Stimulated activated CD4-positive, alpha-beta T cell treated with anti-CD3 and anti-CD28 coated beads, Interleukin-1b, Interleukin-23, amount 100 ng/mL, for 1 hour (primary cell): ENCODE measurements at places on chromosomes 4 and X.

DNA sequence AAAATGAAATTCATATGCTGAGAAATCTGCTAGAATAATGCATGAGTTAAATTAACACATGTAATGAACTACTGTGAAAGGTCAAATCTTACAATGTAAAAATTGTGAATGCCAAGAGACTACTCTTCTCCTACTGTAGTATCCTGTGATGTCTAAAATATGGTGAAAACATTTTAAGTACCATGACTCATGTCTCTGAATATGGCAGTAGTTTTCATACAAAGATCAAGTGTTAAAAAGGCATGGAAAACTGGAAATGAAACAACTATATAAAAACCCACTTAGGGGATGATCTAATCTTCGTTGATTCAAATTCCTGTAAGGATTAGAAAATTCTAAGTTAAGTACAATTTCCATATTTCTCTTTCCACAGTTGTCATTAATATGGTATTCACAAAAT lies 221.3 kb downstream of the PPP3CA start:
- DNase-seq, result no peak

DNA sequence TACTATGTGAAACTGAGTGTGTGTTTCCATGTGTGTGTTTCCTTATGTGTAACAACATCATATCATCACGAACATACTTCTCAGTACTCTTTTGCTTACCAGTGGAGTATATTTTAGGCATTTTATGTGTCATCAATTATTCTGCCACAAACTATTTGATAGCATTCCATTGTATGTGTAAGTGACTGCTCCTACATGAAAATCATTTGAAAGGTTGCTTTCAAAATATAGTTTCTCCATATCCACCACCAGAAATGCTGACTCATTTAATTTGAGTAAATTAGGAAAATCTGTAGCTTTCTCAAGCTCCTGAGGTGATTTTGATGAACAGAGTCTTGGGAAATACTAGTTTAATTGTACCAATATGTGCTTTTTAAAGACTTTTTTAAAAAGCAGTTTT lies 376.2 kb downstream of the PCDH18 start:
- DNase-seq, result no peak

- no peak for DNase-seq
These were observed 455.7 kb upstream of the FAT1 start for GRCh38 chr4:187179086-187180058.

DNA sequence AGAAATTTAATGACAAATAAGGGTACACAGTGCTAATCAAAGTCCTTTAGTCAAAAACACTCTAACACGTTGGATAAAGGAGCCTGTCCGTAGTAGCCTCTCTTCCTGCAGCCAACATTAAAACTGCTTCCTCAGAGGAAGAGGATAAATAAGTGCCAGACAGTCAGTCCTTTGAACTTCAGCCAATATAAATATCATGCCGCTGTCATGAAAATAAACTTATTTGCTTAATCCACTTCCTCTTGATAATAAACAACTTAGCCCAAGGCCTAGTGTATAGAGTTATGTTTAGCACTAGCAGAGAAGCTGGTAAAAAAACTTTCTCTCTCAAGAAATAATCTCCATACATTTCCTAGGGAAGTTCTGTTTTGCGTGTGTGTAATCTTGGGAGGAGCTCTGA lies 196.7 kb downstream of the HS3ST1 start:
- DNase-seq, result no peak

- no peak for DNase-seq
These were observed 29.2 kb downstream of the P2RY8 start for GRCh38 chrX:1507511-1508463.

- no peak for DNase-seq
These were observed 38.0 kb downstream of the MAGEE2 start for GRCh38 chrX:75746891-75747639.

DNA sequence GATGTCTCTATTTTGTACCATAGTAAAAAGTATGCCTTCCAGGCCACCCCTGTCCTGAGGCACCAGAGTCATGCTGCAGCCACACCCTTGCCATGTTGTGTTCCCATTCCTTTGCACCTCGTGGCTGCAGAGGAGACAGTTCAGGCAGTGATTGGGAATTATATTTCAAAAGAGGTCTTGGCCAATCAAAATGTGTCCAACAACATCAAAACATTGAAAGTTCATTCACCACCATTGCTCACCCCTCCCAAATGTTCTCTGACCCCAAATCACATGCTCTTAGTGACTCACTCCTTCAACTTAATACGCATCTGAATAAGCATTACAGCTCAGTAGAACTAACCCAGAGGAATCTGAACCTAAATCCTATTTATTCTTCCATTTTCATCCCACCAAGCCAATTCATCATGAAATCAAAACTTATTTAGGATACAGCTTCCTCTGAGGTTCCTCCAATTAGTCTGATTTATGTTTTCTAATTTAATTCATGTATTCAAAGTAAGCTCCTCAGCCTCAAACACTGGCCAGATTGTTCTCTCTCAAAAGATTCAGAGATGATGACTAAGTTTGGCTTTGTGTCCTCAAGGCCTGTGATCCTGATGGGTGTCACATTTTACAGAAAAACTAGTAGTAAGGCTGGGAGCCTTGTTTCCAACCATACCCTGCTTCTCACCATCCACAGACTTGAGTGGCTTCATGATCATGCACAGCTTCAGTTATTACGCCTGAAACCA lies 323.2 kb upstream of the INTU start:
- no peak for DNase-seq

DNA sequence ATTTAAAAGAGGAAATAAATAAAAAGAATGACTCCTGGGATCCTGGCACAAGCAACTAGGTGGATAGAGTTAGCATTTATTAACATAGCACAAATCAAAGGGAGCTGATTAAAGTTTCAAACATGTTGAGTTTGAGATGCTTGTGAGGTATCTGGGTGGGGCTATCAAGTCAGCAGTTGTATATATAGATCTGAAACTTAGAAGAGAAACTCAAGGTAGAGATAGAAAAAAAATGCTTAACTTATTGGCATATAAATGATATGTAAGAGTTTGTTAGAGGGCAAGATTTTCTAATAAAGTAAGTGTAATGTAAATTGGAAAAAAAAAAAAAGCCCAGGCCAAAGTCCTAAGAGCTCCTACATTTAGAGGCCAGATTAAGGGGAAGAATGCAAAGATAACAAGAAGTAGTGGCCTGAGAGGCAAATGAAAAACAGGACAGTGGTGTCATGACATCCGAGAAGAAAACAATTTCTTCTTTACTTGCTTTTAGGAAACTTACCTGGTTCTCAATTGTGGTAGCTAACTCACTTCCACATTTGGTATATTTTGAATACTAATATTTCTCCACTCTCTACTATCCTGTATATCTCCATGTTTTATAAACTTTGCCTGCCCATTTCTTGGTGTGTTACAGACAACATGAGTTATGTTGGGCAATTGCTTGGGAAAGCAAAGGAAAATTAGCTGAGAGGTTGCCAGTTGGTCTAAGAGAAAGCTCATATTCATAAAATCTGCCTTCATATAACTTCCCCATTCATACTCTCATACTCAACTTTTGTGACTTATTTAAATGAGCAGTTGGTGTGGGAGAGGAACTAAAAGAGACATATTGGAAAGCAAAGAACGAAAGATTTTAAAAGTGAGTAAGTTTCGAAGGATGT lies 169.2 kb downstream of the PARM1 start:
- no peak for DNase-seq

DNA sequence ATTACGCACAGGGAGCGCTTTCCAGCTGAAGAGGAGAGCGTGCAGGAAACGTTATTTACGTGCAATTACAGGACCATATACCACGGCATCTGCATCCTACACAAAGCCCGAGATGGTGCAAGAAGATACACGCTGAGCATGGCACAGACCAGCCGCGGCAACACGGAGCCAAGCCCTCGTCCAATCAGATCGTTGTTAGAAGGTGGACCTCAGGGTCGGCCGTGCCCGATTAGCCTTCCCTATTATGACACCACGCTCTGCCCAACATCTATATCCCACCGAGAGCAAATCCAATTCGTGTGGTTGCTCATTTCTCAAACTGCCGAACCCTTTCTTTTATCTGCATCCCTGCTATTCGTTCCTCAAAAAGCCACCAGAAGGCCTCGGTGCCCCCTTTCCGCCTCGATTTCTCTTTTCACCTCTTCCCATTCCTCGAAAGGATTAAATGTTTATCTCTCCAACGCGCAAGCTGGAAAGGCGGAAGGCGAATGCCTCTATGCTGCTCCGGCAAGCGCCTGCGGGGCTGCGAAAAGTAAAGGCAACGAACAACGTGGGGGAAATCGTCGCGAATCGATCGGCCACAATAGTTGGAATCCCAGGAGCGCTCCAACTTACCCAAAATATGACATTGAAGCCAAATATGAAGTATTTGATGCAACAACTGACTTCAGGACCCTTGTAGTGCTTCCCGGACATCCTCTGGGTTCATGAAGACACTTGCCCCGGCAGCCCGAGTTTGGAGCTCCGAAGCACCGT lies 702 bp downstream of the TSPAN5 start:
- DNase-seq, result no peak

DNA sequence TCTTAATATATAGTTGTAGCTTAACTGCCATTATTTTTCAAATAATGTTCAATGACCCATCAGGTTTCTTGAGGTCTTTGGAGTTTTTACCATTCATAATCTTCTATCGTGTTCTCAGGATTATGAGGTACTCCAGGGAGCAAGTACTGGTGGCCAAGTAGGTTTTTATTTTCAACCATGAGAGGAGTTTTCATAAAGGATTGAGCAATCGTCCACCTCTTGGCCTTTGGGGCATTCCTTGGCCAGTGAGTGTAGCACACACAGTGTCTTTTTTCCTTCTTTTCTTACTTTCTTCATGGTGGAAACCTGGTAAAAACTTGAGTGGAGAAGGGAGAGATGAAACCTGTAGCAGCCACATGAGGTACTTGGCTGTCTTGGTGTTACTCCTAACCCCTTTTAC lies 567.0 kb upstream of the NR3C2 start:
- DNase-seq, result no peak

DNA sequence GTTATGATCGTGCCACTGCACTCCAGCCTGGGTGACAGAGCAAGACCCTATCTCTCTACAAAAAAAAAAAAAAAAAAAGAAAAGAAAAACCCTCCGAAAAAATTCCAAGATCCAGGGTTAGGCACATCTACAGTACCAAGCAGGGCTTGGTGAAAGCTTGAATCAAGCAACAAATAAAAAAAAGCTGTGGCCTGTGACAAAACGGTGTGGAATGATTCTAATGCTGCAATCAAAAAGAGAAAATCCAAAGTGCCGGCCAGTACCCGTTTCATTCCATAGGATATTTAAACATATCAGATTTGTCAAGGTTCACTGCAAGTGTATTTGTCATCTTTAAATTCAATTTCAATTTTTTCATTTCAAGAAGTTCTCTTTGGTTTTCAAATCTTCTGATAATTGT lies 20.5 kb downstream of the RWDD4 start:
- DNase-seq, result no peak

- DNase-seq, result no peak
These were observed 558.3 kb upstream of the GRIA3 start for GRCh38 chrX:122625821-122626220.

DNA sequence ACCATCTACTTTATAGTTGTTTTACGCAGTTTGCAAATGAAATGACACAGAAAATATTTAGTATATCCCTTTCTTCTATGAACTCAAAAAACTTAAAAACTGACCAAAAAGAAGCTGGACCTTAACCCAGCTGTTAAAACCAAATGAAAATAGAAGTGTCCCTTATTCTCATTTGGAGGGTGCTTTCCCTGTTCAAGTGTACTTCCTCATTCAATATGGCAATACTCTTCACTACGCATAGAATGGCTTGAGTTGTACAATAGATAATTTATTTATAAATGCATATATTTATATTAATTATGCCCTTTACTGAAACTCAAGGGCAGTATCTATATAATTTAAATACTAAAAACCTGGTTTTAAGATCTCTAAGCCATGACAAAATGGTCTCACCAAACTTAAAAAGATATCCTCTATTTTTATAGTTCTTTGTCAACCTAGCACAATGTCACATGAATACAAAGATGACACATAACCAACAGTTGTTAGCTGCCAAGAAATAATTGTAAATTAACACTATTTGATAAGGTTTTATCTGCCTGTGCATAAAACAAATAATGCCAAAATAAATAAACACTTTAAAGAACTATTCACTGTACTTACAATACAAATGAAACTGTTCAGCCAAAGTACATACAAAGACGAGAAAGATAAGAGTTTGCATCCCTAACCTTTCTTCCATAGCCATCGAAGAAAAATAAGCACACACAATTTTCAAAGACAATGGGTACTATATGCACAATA lies 25.2 kb downstream of the YTHDC1 start:
- no peak for DNase-seq
